ENCODE measurements at places on chromosomes 2 and 18.

GRCh38 chr2:106187273-106187891 lies 6.7 kb downstream of the UXS1 start:
- DNase-seq: no peak

DNA sequence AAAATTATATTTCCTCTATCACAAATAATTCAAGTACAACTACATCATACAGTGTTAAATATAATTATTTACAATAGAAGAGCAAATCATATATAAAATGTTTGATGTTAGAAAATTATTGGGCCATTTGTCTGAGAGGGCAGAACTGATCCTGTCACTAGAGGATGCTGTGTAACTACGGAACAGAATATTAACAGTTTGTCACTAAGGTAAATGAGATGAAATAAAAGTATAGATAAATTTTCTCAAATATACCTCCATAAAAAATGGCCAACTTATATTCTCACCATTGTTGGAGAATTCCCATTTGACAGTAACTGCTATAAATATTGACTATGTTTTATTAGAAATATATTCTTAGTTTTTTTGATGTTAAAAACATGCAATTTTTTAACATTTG lies 1067.4 kb upstream of the DDX18 start:
- no peak for DNase-seq

DNA sequence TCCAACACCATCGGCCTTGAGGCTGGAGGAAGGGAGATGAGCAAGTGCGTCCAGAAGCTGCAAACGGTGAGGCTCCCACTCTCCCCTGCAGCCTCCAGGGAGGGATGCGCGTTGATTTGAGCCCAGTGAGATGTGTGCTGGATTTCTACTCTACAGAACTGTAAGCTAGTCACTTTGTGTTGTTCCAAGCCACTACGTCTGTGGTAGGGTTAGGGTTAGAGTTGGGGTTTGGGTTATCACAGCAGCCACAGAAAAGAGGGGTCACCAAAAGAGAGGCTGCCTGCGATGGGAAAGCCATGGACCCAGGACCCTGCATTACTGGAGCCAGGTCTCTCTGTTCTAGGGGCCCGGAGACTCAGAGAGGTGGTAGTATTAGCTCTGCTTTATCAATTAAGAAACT lies 94.5 kb downstream of the KCNF1 start:
- DNase-seq: no peak

GRCh38 chr18:57135699-57136098 lies 11.2 kb upstream of the BOD1L2 start:
- DNase-seq: no peak

DNA sequence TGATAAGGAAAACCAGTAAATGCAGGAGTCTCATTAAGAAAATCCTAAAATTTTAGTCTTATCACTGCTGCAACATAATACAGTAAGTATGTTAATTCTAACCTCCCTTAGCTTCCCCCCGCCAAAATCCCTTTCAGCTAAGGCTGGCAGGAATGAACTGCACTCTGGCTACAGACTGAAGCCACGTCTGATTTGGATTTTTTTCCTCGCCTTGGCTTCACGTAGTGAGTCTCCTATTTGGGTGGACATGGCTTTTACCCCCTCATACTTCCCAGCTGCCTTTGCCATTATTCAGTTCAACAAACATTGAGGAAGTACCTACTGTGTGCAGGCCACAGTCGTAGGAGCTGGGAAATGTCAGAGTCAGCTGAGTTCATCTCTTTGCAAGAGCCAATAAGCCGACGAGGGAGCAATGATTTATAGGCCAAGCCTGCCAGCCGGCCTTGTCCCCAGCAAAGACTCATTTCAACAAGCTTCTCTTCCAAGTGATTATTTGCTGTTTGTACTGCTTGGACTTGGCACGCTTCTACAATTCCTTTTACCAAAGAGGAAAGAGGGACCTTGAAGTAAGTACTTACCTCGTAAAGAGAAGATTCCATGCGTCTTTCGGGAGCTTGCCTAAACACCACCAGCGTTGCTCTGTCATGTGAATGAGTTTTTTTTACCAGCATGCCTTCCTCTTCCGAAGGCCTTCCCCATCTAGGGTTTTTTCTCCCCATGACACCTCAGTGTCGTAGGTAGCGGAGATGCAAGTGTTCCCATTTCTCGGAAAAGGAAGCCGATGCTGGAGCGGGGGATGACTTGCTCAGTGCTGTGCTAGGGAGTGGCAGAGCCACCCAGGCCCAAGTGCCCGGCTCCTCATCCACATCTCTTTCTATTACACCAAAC lies 138.6 kb downstream of the KLHL29 start:
- peak; percentile 47 for DNase-seq

GRCh38 chr2:8260213-8260612 lies 421.6 kb upstream of the ID2 start:
- no peak for DNase-seq
